Stimulated activated CD4-positive, alpha-beta T cell treated with anti-CD3 and anti-CD28 coated beads, TNF-alpha, amount 100 ng/mL, for 24 hours (primary cell): ENCODE measurements at places on chromosomes 5 and 9.

DNA sequence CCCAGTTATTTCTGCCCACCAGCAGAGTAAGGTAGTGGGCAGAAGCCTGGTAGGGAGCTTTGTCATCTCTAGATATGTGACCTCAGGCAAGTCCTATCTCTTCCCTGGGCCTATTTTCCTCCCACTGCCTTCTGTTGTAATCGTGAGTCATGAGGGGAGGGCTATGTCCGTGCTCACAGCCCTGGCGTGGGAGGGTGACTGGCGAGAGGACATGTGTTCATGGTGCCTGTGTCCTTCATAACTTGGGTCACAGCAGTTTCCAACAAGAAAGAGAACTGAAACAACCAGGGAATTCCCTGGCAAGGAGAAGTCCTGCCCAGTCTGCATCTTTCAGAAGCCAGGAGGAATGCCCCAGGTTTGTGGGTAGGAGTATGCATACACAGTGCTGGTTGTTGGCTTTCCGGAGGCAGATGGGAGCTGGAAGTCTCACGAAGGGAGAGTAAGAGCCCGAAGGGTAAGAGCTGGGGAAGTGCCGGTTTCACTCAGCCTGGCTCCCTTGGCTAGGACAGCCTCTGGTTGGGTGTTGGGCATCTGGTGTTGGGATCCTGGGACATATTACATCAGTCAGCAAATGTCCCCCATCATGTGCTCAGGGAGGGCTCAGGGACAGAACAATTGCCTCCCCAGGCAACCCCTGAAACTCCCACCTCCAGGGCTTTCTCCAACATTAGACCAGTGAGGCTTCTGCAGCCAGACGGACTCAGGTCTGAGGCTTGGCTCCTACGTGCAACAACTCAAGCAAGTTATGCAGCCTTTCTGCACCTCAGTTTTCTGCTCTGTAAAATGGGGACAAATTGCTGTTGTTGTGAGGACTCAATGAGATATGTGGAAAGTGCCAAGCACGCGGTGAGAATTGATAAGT is 4.3 kb upstream of the TIFAB start:
- no peak for DNase-seq

GRCh38 chr5:76622973-76623596 is at the start of gene F2RL2:
F2RL2 (minus strand) TSS chr5:76623403; CDS start chr5:76623230, 173 bp downstream.
- no peak for DNase-seq

DNA sequence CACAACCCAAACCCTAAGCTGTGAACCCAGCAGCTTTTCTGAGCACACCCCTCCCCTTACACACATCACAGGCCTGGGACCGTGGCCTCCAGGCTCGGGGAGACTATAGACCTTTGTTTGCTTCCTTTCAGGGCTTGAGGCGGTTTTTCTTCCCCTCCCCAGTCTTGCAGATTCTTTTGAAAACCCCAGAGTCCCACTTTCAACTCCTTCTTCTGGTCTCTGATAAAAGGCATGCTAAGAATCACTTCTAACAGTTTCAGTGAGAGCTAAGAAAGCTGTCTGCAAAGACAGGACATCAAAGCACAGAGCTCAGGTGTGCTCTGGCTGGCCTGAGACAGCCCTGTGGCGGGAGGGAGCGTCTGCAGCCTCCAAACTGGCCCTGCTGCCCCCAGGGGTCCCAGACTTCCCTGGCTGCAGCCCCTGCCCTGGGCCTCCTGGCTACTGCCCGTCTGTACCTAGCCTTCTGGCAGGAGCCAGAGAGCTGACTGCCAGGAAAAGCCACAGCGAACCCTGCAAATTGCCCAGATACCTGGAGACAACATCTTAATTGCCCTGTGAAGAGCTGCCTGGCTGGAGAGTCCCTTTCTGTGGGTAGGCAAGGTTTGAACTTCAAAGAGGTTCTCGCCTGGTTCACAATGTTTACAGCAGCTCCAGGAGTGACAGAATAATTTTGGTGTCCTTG is 138.9 kb downstream of the GADD45G start:
- no peak for DNase-seq

DNA sequence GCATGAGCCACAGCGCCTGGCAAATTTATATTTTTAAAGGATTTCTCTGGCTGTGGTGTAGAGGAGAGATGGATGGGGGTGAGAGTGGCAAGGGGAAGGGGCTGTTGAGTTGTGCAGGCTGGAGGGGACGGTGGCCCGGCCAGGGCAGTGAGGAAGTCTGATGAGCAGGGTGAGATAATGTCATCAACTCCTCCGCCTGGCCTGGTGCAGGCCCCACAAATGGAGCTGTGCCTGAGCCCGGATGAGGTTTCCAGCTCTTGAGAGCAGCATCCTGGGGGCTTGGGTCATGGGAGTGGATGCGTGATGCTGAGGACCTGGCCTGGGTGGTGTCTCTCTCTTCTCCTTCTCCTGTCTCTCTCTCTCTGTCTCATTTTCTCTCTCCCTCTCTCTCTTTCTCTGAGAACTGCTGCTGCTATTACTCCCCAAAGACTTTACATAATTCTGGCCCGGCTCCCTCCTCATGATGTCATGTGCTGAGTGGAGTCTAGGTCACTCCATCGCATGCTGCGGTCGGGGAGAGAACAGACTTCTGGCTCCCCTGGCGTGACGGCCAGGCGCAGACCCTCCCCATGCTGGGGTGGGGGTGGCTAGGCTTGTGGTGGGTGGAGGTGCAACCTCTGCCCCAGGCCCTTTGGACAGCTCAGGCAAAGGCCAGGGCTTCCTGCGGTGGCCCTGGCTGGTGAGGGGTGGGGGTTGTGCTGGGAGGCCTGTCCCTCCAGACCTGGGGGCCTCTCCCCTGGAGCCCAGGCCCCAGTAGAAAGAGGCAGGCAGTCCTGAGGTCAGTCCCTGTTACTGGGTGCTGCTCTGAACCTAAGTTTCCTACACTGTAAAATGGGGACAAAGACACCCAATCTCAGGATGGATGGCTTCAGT is 26.4 kb downstream of the FGF18 start:
- DNase-seq: no peak

DNA sequence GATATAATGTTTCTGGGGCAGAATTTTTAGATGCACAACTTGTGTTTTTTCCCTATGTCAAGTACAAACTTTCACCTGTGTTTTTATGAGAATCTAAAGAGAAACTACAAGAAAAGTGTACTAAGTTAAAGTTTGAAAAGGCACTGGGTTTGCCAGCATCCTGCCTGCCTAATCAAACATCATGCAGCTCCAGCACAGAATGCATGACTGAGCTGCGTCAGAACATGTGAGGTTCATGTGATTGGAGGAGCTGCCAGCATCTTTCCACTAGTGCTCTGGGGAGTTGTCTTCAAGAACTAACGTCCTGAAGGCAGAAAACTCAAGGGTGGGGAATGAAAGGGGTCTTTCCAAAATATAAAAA is 46.1 kb upstream of the RIC1 start:
- DNase-seq: no peak

DNA sequence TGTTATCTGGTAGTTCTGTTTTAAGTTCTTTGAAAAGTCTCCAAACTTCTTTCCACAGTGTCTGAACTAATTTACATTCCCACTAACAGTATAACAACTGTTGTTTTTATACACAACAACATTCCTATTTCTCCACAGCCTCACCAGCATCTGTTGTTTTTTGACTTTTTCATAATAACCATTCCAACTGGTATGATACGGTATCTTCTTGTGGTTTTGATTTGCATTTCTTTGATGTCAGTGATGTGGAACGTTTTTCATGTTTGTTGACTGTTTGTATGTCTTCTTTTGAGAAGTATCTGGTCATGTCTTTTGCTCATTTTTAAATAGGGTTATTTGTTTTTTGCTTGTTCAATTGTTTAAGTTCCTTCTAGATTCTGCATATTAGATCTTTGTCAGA is 12.6 kb upstream of the GRAMD2B start:
- no peak for DNase-seq
